ENCODE measurements at places on chromosomes 2 and 18.

- DNase-seq = no peak
Measured at GRCh38 chr2:152613235-152613634, 104.0 kb downstream of the PRPF40A start.

GRCh38 chr2:168541858-168542257 is 85.8 kb downstream of the CERS6 start:
- DNase-seq = no peak

DNA sequence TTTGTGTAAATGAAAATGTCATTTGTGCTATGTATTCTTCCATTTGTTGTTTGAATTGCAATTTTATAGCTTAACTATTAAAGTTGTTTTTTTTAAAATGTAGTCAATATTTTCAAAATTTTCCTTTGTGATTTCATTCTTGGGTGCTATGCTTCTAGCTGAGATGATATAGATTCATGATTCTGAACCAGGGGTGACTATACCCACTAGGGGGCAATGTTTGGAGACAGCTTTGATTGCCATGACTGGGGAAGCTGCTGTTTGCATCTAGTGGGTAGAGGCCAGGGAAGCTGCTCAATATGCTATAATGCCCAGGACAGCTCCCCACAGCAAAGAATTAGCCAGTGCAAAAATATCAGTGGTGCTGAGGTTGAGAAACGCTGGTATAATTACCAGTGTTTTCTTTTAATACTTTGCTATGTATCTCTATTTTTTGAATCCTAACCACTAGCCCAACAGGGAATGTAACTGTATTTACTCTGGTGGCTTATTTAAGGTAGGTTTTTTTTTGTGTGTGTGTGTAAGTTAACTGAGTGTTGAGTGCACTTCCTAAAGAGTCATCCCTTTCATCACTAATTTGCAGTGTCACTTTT is 99.7 kb downstream of the MEP1B start:
- DNase-seq = peak; percentile 15

- DNase-seq = no peak
Measured at GRCh38 chr2:230601510-230601909, 111.1 kb upstream of the CAB39 start.

GRCh38 chr2:33437815-33438214 is 38.6 kb upstream of the RASGRP3 start:
- no peak for DNase-seq

GRCh38 chr18:46867367-46868143 is 49.8 kb downstream of the PIAS2 start:
- no peak for DNase-seq

- DNase-seq = no peak
Measured at GRCh38 chr18:75257605-75258004, 47.0 kb downstream of the TSHZ1 start.

GRCh38 chr2:37650548-37651093 is 20.8 kb downstream of the CDC42EP3 start:
- no peak for DNase-seq

- DNase-seq = no peak
Measured at GRCh38 chr2:73700661-73701447, 36.3 kb downstream of the TPRKB start.

GRCh38 chr2:55743583-55743982 is 49.9 kb upstream of the PNPT1 start:
- DNase-seq = no peak

GRCh38 chr2:61380056-61380881 is 90.6 kb downstream of the USP34 start:
- DNase-seq = no peak

DNA sequence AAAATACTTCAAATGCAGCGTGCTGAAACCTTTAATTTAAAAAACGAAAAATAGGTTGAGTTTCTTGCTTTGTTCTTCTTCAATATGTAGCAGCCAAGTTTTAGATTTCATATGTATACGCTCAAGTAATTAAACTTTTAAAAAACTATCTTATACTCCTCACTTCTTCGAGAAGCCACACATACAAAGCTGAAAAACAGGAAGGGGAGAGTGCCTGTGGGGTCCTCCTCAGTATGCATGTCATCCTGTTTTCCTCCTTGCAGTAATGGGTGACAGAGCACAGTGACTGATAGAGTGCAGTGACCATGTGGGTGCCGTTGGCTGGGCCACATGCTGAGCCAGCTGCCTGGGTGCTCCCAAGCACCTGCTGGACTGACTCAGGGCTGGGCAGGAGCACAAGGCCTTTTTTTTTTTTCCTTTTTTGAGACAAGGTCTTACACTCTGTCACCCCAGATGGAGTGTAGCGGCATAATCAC is 33.3 kb downstream of the UXS1 start:
- no peak for DNase-seq

DNA sequence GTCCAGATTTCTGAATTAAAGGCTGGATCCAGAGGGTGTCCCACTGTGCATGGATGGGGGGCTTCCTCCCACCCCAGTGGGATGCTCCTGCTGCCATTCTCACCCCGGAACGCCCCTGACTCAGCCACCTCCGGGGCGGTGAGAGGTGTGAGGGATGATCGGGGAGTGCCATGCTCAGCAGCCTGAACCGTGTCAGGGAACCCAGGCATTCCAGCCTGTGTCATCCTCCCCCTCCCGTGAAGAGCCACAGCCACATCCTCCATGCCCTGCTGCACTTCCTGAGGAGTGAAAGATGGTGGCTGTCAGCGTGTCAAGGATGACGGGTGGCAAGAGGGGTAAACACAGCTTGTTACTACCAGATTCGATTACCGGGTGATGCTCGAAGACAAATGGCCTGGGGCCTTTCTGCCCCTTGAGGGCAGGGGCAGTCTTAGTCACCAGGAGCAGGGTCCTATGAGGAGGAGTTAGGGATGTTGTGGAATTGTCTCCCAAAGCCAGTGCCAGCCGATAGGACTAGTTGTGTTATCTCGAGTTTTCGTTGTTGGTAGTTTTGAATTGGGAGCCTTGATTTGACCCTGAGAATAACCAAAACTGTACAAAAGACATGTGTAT is 80.8 kb downstream of the TCF7L1 start:
- DNase-seq = no peak

- DNase-seq = no peak
Measured at GRCh38 chr2:185278761-185279160, 459.8 kb upstream of the FSIP2 start.

- DNase-seq = no peak
Measured at GRCh38 chr18:74870950-74871349, 273.3 kb downstream of the ZNF407 start.

Measured in GM19239 (cell line).